ENCODE measurements at places on chromosomes 5 and 9.

GRCh38 chr5:103454770-103455169 lies 107.8 kb downstream of the NUDT12 start:
- DNase-seq = no peak

DNA sequence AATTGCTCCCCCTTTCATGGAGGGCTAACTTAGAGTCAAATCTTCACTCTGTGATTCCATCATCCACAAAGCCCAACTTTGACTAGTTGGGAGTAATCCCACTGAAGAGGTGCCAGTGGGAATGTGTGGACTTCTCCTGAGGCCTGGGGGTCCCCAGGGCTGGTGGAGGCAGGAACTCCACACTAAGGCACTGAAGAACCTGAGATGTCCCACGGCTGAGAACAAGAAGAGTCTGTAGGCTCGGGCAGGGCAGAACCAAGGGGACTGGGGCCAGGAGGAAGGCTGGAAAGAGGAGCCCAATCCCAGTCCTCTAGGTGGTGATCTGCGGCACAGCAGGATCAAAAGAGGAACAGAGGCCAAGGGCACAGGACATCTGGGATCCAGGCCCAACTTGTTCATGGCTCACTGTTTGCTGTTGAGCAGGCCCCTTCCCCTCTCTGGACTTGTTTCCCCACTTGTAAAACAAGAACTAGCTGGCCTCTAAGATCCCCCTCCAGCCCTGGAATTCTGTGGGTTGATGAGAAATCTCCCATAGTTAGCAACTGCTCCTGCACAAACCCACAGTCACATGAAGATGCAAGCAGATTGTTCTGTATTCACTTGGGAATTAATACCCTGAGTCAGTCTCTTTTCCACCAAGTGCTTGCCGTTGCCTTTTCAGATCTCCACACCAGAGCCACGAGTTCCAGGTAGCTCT lies 32.7 kb upstream of the ALDH1B1 start:
- no peak for DNase-seq

DNA sequence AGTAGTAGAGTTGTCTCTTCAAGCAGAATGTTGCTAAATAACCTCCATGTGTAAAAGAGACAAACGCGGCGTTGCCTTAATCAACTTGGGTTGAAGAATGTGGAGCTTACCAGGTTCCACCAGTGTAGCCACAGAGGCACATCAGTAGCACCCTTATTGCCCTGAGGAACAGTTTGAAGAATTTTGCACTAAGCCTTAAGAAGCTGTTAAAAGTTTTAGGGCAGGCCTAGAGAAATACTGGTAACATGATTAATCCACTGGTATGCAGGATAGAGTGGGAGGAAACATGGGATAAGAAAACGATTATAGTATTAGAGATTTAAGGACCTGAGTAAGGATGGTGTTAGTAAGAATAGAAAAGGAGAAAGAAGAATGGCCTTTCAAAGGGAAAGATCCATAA lies 100.6 kb downstream of the ZCCHC7 start:
- no peak for DNase-seq

DNA sequence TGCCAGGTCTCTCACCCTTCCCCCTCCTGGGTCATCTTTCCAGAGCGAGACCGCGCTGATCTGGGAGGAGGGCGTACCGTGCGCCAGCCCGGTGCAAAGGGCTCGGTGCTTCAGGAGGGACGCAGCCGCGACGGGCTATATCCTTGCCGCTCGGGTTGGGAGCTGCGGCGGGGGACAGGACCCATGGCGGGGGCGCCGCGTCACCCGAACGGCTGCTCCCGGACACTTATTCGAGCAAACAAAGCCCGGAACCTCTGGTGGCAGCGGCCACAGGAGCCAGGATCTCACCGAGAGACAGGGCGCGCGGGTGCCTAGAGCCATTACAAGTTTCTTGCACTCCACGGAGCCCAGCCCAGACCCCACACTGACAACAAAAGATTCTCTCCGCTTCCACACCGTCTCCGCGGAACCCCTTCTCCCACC lies 1.3 kb downstream of the SEMA6A start:
- no peak for DNase-seq

DNA sequence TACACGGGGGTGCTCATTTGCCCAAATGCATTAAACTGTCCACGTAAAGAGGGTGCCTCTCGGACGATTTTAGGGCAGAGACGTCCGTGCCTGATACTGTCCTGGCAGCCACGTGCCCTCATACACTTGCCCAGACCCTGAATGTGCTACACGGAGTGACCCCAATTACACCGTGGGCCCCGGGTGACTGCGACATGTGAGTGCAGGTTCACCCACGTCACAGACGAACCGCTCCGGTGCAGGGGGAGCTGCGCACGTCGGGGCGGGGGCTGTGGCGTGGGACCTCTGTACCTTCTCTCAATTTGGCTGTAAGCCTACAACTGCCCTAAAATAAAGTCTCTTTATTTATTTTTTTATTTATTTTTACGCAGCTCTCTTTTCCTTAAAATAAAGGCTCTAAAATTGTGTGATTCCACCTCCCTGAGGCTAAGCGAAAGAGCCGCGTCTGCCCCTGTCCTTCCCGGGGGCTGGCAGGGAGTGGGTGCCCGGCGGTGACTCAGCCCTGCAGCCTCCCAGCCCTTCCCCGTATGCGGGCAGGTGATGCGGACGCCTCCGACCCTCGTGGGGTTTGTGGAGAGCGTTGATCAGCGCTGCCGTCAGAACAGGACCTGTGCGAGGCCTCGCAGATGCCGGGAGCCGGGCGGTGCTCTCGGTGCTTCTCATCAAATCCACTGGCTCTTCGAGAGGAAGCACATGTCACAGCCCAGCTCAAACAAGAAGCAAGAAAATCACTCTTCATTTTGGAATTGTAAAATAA lies 9.2 kb upstream of the EGFL7 start:
- no peak for DNase-seq

DNA sequence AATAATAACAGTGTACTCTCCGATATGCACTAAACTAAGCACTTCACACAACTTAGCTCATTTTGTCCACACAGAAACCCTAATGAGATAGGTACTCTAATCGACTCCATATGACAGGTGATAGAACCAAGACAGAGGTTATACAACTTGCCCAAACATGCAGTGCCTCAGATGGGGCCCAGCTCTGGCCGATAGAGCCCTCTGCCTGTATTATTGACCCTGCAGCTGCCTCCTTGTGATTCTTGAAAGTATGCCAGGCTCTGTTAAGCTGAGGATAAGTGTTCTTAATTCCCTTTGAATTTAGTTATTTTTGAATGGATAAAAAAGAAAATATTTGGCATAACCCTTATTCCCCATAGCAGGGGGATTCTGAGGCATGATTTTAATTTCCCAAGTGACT lies 78.5 kb downstream of the HMHB1 start:
- no peak for DNase-seq

DNA sequence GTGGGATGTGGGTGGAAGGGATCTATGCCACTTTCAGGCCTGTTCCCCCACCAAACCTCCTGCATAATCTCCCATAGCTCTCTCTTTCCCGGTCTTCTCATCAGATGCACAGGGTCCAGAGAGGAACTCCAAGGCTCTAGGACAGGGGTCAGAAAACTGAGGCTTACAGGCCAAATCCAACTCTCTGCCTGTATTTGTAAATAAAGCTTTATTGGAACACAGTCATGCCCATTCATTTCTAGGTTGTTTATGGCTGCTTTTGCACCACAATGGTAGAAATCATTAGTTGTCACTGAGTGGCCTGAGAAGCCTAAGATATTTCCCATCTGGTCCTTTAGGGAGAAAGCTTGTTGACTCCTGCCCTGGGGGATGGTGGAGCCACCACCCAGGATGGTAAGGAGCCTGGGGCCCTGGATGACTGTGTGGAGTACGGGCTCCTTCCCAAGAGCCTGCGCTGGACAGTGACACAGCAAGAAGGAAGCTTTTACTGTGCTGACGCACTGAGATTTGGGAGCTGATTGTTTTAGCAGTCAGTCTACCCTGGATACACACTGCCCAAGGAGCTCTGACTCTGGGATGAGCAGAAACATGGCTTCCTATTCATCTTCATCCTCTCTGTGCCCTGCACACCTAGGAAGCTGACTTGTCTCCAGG lies 64.0 kb upstream of the RAPGEF1 start:
- no peak for DNase-seq

Measured in LoVo (cell line).